ENCODE measurements at places on chromosomes 11 and 22.

DNA sequence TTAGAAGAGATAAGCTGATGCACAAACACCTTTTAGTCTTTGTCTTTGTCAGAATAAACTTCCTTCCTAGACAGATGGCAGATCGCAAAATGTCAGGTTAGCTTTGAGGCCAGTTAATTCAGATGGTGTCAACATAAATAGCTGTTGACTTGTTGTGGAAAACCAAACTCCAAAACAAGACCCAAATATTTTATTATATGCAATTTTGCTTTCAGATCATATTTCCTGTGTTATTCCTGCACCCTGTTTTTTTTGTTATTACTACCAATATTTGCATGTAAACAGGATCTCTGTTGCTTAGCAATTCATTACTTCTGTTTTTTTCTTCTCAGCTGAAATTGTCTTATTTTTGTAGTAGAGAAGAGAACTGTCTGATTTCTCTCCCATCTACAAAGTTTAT lies 316.0 kb downstream of the ETS1 start:
- no peak for DNase-seq

- no peak for DNase-seq
Observed at GRCh38 chr11:62433141-62433903, 14.5 kb downstream of the SCGB1A1 start.

DNA sequence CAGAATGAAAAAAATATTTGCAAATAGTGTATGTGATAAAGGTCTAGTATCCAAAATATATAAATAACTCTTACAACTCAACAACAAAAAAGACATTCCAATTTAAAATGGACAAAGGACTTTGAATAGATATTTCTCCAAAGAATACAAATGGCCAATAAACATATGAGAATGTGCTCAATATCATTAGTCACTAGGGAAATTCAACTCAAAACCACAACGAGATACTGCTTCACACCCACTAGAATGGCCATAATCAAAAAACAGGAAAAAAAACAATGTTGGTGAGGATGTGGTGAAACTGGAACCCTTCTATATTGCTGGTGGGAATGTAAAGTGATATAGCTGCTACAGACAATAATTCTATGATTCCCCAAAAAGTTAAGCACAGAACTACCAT lies 38.6 kb upstream of the RPS13 start:
- no peak for DNase-seq

DNA sequence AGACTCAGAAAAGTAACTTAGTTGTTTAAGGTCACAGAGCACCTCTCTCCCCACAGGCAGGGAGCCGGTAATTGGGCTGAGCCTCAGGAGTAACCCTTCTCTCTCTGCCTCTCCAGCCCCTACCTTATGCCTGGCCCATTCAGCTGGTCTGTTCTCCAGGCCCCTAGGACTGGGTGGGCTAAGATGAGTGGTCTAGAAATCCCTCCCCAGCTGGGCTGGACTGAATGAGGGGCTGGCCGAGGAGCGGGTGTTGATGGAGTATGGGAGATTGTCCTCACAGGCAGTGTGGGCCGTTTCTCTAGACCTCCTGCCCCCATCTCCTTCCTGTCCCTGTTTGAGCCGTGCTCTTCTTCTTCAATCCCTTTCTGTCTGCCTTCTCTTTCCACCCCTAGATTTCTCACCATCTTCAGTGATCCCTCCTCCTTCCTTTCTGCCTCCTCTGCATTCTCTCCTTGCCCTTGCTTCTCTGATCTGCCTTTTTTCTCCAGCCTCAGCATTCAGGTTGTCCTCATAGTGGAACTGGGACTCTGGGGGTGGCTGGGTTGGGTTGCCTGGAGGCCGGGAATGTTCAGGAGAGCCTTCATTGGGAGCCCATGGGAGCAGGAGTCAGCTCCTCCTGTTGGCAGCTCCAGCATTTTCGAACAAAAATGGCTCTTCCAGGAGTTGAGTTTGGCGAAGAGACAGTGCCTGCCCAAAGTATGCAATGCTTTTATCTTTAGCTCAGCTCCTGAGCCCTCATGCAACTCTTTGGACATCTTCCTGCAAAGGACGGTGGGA lies 7.6 kb downstream of the ST3GAL4 start:
- no peak for DNase-seq

DNA sequence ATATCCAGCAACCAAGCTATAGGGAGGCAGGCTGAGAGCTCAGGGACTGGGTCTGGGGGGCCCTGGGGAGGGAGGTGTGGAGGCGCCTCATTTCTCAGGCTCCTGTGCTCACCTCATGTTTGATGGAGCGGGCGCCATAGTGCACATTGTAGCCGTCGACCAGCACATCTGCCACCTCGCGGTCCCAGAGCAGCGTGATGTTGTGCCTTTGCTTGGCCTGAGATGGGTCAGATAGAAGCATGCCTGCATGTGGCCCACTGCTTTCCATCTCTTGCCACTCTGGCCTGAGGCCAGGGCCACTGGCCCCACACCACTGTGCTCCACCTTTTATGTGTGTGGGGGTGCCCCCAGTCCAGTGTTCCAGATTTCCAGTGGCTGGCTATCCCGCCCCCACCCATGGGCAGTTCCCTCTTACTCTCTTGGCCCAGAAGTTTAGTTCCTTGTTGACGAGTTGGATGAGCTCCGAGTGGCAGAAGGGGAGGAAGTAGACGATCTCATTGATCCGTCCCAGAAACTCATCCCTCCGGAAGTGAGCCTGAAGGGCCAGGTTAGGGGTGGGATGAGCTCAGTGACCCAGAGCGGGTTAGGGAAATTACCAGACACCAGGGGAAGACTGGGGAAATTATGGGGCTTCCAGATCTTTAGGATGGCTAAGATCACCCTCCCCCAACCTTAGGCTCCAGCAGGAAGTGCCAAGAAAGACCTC lies 50.1 kb upstream of the PHOX2A start:
- DNase-seq = no peak

GRCh38 chr11:59719556-59719955 lies 5.9 kb upstream of the OR10V1 start:
- DNase-seq = no peak

- DNase-seq = no peak
Observed at GRCh38 chr11:112425121-112425520, 164.5 kb upstream of the PLET1 start.

- DNase-seq = peak; percentile 77
Observed at GRCh38 chr11:61149624-61150615, 11.3 kb downstream of the VPS37C start.

- DNase-seq = no peak
Observed at GRCh38 chr22:31893460-31893859, 50.9 kb upstream of the YWHAH start.

DNA sequence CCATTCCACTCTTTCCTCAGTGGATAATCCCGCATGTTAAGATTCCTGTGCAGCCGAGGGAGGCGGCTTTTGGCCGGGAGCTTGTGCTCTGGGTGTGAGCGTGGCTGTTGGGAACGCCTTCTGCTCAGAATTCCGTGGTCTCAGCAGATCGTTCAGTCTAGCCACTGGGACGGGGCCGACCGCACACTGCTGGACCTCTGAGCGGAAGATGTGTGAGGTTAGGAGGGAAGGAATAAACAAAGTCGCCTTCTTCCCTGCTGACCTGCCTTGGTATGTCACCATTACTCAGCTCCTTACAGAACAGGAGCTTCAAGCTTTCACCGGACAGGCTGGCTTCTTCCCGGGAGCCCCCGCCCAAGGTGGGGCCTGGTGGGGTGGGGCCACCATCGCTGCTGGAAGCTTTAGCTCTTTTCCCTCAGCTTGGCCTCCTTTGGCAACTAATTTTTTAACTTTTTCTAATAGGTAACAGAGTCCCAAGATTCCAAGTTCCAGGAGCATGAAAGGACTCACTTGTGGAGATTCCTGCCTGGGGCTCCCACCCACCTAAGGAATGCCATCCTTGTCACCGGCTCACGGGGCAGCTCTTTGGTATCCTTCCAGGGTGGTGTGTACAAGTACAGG lies 22.5 kb upstream of the SEPTIN5 start:
- peak; percentile 79 for DNase-seq

DNA sequence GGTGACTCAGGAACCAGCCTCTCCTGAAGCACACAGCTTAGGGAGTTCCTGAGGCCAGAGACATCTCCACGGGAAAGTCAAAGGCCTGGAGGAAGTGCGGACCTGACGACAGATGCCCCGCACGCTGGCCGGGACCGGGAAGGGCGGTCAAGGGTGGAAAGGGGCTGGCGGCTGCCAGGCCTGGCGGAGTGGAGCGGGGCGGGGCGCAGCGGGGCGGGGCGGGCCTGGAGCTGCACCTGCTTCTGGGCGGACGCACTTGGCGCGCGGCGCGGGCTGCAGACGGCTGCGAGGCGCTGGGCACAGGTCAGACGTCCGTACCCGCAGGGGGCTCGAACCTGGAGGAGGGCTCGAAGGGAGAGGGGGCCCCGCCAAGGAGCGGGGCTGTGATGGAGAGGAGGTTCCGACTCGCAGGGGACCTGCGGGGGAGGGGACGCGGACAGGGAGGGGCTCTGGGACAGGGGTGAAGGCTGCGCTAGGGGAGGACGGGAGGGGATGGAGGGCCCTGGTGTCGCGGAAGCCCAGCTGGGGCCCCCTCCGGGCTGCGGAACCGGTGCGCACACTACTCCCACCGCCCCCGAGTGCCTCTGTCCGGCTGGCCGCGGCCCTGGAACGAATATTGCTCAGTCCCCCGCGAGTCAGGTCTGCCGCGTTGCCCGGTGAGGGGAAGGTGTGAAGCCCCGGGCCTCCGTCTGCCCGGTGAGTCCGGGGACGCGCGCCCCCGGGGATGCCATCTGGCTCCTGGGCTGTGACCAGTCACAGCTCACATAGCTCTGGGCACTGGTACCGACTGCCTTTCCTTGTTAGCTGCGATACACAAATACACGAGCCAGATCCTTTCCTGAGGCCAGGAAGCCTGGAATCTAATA lies at the start of gene TMEM45B:
Gene TMEM45B, plus strand, starts transcription at position 253 of the 866 bp plus-strand sequence. CDS start 36,635 bp downstream, outside the sequence.
- peak; percentile 73 for DNase-seq

GRCh38 chr22:39268645-39269044 lies 23.9 kb upstream of the PDGFB start:
- no peak for DNase-seq

DNA sequence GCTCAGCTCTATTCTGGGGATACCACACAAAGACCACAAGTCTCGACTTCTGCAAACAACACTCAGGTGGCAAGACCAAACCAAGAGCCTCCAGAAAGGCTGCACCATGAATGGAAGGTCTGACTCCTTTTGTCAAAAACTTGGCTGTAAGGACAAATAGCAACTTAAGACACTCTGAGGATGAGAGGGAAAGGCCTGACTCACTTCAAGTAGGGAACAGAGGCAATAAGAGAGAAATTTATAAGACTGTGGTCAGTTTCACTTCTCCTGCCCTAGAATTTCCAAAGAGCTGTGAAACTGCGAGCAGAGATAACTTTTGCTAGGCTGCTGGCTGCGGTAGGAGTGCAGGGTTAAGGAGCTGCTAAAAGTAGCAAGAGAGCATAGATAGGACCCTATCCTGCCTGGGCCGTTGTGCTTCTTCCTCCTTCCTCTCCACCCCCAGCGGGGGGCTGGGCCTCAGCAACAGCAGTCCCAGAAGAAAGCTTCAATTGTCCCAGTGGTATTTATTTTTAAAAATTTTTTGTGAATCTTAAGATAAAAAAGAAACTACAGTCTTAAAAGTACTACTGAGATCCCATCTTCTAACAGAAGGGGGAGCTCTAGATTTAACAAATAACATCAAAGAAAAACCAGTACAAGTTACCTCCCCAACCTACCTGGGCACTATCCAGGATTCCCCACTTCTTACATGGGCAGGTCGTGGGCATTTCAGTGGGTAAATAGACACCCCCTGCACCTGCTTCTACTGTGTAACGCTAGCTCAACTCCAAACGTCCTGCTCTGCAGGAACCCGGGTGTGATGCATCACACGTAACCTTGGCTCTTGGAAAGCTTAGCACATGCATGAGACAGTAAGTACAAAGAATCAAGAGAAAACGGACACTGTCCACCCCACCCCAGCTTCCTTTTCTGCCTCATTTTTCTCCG lies 66.4 kb downstream of the SGSM3 start:
- peak; percentile 45 for DNase-seq

- DNase-seq = peak; percentile 94
Observed at GRCh38 chr11:46895821-46896220, 22.5 kb downstream of the LRP4 start.

DNA sequence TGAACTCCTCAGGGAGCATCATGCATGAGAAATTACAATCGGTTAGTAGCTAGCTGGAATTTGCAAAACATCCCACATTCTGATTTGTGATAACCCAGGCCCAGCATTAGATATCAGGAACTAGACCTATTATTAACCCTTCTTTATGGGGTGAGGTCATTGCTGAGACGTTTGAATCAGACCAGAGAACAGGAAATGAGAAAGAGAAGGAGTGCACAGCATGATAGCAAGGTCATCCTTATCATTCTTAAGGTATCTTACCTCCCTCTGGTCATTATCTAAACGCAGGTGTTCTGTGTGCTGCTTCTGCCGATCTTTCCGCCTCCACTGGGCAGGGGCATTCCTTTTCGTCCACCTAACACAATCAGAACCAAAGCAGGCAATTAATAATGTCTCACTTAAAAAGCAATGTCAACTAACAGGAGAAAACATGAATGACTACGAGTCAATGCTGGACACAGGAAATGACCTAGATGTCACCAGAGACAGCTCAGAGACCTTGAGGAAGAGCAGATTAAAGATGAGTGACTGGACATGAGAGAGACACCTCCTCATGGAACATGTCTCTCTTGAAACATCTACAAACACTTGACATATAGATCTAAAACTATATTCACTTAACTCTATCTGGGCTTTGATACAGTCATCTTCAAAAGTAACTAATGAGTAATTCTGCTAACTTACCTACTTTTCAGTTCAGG lies 78.3 kb upstream of the SCUBE2 start:
- DNase-seq = no peak

GRCh38 chr11:3139481-3140290 lies 25.4 kb downstream of the OSBPL5 start:
- no peak for DNase-seq

DNA sequence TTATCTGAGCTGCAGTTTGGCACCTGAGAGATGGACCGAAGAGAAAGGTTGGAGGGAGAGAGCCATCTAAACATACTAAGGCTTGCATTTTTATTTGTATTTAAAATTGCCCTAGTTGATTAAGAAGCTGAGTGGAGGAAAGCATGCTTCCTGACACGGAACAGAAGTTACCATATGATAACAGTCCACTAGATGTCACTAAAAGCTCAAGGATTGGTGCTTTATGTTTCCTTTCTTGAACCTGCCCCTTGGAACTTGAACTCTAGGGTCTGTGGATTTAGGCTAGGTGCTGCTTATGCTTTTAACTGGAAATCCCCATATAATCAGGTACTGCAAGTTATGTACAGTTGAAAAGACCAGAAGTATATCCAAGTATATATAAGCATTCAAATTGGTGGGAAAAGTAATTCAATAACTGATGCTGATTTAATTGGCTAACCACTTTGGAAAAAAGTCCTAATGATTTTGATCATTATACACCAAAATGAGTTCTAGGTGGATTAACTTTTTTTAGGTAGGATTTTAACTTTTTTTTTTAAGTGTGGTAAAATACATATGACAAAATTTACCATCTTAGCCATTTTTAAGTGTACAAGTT lies 9.5 kb downstream of the RBMXL2 start:
- DNase-seq = no peak

GRCh38 chr22:21665047-21665851 lies 563 bp upstream of the PPIL2 start:
- DNase-seq = no peak

All from thyroid gland (tissue), 4 donors.